ENCODE measurements at places on chromosomes 5 and 9.

DNA sequence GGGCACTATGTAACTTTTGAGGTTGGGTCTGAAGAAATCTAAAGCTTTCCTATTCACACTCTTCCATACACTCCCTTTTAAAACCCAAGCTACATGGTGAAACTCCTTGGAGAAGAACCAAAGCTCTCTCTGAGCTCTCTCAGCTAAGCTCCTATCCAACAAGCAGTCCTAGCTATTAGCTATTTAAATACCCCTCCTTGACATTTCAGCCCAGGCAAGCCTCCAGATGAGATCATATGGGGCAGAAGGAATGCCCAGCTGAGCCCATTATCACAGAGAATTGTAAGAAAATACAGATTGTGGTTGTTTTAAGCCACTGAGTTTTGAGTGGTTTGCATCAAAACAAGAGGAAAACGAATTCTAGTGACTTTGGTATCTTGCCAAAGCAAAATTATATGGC, 15.2 kb downstream of the HSPB3 start:
- DNase-seq, result no peak

GRCh38 chr9:21056931-21057330, 20.8 kb downstream of the IFNB1 start:
- DNase-seq, result no peak

GRCh38 chr9:34994260-34994899, 4.8 kb downstream of the DNAJB5 start:
- no peak for DNase-seq

DNA sequence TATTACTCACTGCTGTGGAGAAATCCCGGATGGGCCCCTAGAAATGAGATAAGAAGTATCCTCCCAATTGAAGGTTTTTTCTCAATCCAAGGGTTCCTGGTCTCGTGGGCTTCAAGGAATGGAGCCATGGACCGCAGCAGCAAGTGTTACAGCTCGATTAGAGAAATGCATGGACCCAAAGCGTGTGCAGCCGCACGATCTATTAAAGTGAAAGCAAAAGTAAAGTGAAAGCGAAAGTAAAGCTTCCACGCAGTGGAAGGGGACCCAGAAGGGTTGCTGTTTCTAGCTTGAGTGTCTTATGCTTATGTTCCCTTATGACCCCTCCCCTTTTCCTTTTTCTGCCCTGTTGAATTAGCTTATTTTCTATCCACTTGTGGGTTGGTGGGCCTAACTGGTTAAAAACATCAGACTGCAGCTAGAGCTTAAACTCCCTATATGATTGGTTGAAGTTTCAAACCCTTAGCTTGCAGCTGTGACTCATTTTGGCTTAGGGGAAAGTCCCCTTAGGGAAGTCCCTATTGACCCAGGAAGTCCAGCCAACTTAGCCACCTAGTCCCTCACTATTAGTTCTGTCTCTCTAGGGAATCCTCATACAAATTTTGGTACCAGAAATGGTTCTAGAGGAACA, 1111.8 kb downstream of the TAF11L14 start:
- no peak for DNase-seq

- no peak for DNase-seq
These were observed 928 bp downstream of the HACD4 start for GRCh38 chr9:21030389-21031035.

- DNase-seq, result no peak
These were observed 1565.5 kb upstream of the CDH9 start for GRCh38 chr5:28603869-28604268.

Measured in cortex of kidney (tissue), 1 donor.